ENCODE measurements at places on chromosomes 5 and 9.
A peak's percentile ranks its signal among the peaks of the same experiment; 100 is the strongest.

- no peak for DNase-seq
These were observed 29.0 kb downstream of the LIFR start for GRCh38 chr5:38527475-38527874.

DNA sequence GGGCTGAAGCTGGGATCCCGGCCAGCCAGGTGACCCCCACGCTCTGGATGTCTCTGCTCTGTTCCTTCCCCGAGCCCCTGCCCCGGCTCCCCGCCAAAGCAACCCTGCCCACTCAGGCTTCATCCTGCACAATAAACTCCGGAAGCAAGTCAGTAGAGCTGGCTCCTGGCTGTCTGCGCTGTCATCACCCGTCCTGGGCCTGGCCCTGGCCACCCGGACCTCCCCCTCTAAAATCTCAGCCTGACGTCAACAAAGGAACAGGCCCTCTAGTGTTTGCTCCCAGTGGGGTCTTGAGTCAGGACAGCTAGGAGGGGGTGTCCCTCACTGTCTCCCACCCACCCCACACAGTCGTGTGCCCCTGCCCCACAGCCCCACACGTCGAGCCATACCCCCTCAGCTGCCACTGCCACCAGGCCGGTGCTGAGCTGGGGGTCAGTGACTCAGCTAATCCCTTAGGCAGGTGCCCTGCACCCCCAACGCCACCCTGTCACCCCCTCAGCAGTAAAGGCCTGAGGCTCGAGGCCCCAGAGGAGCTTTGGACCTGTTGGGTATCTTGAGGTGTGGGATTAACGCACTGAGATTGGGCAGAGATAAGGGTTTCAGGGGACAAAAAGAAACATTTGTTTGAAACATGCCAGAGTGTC, 1.1 kb upstream of the LCNL1 start:
- DNase-seq: no peak

- DNase-seq: peak; percentile 15
These were observed 79.9 kb downstream of the RGS3 start for GRCh38 chr9:113543296-113543981.

- DNase-seq: no peak
These were observed 60.9 kb downstream of the IL31RA start for GRCh38 chr5:55911784-55912653.

GRCh38 chr9:86732514-86733171, 214.7 kb downstream of the GAS1 start:
- peak; percentile 83 for DNase-seq

DNA sequence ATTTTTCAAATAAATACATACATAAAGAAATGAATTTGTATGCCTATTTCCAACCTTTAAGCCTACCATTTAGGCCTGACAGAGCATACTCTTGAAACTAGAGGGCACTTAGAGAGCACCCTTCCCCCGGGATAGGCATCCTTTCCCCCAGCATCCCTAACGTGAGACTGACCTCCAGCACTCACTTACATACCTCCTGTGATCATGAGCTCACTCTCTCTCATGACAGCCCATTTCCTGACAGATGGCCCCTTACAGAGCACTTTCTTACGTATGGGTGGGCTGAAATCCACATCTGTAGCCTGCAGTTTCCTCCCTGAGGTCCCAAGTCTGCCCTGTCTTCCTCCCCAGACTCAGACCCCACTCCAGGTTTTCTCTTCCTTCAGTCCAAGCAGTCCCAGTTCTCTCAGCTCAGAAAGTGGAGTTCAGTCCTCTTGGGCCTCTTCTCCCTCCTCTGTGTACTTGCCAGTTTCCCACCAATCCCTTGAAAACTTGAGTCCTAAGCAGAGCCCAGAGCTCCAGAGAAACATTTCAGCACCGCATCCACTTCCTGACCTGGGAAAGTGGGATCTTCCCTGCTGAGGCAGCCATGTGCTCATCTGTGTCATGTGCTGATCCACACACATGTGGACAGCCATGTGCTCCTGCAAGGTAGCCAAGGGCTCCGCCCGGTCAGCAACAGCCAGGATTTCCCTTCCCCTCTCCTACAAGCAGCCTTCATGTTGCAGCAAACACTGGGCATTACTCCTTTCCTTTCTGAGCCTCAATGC, 2.2 kb upstream of the CDX1 start:
- DNase-seq: peak; percentile 69

DNA sequence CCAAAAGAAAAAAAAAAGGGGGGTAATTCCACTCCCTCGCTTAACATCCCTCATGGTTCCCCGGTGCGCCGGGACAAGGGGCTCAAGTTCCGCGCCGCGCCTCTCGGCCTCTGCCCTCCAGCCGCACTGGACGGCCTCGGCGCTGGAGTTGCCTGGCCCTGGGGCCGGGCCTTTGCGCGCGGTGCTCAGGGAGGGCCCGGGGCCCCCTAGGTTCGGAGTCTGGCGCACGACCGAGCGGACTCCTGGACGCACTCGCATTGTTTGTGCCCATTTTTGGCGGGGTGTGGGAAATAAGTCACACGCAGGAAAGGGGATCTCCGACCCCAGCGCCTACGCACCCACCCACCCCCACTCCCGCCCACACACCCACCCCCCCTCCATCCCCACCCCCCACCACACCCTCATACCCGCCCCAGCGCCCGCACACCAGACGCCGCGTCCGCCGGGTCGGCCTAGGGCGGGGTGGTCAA, 381 bp downstream of the MED22 start:
- DNase-seq: no peak

DNA sequence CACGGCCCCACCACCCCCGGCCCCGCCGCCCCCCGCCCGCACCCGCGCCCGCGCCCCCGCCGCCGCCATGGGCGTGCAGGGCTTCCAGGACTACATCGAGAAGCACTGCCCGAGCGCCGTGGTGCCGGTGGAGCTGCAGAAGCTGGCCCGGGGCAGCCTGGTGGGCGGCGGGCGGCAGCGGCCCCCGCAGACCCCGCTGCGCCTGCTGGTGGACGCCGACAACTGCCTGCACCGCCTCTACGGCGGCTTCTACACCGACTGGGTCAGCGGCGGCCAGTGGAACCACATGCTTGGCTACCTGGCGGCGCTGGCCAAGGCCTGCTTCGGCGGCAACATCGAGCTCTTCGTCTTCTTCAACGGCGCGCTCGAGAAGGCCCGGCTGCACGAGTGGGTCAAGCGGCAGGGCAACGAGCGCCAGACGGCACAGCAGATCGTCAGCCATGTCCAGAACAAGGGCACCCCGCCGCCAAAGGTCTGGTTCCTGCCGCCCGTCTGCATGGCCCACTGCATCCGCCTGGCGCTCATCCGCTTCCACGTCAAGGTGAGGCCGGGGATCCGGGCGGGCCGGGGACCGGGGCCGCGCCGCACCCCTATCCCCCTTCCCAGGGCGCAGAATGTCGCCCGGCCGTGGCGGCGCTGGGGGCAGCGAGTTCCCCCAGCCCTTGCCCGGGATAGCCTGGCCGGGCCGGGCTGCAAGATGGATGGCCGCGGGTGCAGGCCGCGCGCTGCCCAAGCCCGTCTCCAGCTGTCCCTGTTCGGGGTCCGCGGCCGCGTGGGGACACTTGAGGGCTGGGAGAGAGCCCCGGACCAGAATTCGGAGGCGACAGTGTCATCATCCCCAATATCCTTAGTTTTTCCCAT, 594 bp downstream of the FAM120A start:
- DNase-seq: peak; percentile 29

GRCh38 chr5:54985301-54986268, at the start of gene ESM1:
ESM1 (minus strand) TSS chr5:54985593; CDS start chr5:54985517, 76 bp downstream.
- peak; percentile 38 for DNase-seq

- DNase-seq: no peak
These were observed 3.4 kb downstream of the FAM151B start for GRCh38 chr5:80491296-80491695.

DNA sequence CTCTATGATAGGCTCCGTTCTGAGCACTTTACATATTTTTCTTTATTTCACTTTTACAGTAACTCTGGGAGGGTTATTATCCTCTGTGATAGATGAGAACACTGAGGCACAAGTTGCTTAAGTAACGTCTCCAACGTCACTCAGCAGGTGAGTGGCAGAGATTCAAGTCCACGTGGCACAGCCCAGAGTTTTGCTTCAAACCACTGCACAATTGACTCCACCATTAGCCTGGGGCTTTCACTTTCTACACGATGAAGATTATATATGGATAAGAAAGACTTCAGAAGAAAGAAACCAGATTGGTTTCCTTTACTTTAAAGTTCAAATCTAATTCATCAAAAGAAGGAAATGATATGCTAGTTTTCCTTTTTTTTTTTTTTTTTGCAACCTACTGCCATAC, 245.9 kb downstream of the SYK start:
- no peak for DNase-seq

DNA sequence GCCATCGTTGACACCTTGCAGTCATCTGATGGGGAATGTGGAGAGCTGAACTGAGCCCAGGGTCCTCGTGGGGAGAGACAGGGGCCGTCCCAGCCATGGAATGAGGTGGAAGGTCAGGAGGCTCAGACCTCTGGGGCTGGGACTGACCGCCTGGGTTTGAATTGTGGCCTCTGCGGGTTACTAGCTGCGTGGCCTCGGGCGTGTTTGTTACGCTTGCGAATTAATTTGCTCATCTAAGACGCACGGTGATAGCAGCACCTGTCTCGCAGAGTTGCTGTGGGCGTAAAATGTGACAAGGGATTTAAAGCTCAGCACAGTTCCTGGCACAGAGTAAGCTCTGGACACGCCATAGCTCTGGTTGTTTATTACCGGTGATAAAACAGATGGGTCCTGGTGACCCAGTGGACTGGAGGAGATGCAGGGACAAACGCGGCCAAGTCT, 19.4 kb upstream of the DAB2IP start:
- DNase-seq: no peak

- DNase-seq: peak; percentile 50
These were observed 796 bp upstream of the GADD45G start for GRCh38 chr9:89603767-89604665.

DNA sequence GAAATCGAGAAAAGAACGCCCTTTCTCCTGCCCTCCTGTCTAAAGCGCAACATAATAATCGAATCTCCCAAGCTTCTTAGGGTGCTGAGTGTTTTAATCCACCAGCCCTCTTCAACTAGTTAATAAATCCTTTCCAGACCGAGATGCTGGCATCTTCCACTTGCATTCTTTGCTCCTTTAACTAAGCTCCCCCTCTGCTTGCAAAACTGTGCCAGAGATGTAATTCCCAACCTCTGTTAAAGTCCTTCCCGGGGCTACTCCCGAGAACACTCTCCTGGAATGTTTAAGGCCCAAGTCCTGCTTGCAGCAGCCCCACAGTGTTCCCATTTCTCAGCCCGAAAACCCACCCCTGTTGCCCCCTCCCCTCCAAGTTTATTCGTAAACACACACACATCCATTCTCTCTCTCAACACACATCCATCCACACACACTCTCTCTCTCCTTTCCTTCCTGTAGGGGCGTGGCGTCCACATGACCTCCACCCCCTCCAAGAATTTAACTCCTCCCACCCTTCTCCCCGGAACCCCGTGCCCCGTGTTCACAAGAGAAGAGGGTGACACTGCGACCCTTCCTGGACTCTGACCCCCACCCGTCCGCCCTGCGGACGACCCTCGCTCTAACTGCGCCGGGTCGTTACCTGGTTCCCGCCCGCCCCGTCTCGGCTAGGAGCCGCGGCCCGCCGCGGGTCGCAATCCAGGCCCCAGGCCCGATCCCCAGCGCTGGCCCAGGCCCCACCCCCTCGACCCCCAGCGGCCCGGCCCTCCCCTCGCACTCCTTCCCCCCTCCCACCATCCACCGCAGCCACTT, 7.0 kb upstream of the MGAT1 start:
- peak; percentile 92 for DNase-seq

- peak; percentile 31 for DNase-seq
These were observed 83.5 kb upstream of the MINAR2 start for GRCh38 chr5:129664336-129664937.

DNA sequence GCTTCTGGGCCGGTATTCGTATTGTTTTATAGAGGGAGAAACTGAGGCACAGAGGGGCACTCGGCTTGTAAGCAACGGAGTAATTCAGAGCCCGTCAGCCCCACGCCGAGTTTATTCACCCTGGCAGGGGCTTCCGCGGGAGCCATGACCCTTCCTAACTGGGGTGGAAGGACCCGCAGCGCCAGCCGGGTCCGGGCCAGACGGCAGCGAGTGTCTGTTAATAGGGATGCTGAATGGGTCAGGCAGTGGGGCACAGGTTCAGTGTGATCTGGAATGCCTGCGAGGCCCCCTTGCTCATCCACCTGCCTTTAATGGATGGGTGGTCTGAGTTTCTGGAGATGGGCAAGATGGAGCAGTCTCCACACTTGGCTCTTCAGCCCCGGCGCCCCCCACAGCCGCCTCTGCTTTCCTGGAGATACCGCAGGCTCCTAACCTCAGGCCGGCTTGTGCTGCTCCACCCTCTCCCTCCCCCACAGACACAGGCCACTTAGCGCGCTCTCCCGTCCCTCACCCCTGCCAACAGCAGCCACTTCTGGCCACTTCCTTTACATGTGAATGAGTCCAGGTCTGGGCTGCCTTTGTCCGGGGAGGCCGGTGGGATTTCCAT, 147.1 kb downstream of the ERCC6L2 start:
- DNase-seq: no peak

- DNase-seq: no peak
These were observed 40.5 kb upstream of the TRIO start for GRCh38 chr5:14102666-14103065.

DNA sequence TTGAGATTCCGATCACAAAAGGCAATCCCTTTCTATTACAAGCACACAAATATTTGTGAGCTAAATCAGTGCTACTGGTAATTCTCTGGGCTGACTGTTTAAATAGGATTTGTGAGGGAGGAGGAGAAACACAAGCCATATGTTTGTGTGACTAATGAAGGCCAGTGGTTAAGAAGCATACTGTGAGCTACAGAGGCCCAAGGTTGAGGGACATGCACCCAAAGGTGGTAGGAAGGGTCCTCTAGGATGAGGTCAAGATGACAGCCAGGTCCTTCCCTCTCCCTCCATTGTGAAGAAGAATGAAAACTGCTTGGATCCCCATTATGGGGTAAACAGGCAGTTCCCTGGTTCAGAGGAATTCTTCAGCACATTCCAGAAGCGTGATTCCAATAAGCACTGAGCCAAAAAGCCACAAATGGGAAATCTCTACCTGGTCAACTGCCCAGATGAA, 83.9 kb downstream of the SPOCK1 start:
- DNase-seq: no peak

GRCh38 chr5:170357955-170358444, 31.2 kb downstream of the KCNMB1 start:
- DNase-seq: peak; percentile 82

DNA sequence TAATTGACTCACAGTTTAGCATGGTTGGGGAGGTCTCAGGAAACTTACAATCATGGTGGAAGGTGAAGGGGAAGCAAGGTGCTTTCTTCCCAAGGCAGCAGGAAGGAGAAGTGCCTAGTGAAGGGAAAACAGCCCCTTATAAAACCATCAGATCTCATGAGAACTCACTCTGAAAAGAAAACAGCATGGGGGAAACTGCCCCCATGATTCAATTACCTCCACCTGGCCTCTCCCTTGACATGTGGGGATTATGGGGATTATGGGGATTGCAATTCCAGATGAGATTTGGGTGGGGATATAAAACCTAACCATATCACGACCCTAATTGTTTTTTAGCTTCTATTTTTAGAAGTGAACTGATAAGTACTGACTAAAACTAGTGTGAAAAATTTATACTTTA, 1377.5 kb upstream of the DMAC1 start:
- DNase-seq: no peak
